Panc1 (cell line): ENCODE measurements at places on chromosomes 5 and 9.

DNA sequence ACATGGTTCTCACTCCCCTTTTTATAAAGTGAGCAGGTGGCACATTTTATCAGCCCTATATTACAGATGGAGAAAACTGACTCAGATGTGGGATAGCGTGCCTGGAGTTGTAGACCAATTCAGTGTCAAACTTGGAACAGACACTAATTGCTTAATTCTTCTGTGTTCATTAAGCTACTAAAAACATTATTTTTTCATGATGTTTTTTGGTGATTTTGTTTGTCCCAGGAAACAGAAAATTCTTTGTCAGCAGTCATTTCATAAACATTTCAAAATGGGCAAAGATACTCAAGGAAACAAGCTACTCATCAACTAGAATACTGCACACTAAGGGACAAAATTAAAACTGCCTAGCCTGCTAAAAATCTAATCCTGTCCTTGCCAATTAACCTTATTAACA, 2.2 kb downstream of the ABHD17B start:
- H3K27ac ChIP-seq: peak overlapping the region; percentile 82; the same call in 1 of the 2 replicates
- H3K4me3 ChIP-seq: peak overlapping the region; percentile 97; the same call in 1 of the 2 replicates
- DNase-seq: no peak
- peaks cover 12% of the 10 kb centered on the region; the same call in 1 of the 2 replicates for H3K36me3 ChIP-seq
- peaks cover 9% of the 10 kb centered on the region; the same call in 1 of the 2 replicates for H3K4me1 ChIP-seq

GRCh38 chr9:136090056-136090735, 4.9 kb downstream of the NACC2 start:
- no peak overlapping the region for H3K4me3 ChIP-seq
- H3K27me3 ChIP-seq: no peaks in the 10 kb centered on the region

DNA sequence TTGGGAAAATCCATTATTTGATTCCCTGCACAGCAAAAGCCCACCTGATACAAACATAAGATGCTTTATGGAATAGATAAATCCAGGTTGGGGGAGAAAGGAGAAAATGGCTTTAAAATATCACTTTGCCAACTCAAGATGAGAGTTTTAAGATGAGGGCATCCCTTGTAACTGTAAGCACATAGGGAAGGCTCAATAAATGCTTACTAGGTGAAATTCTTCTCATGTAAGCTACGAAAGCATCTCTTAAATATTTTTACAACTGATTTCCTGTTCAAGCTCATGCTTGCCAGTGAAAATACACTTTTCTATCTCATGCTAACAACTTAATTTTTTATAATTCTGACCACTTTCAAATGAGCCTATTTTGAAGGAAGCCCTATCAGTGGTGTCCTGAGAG, 11.5 kb downstream of the CDH6 start:
- no peaks in the 10 kb centered on the region for H3K4me1 ChIP-seq
- H3K27me3 ChIP-seq: no peaks in the 10 kb centered on the region; the same call in 1 of the 2 replicates
- no peak overlapping the region for H3K4me3 ChIP-seq
- no peaks in the 10 kb centered on the region for H3K36me3 ChIP-seq
- no peak overlapping the region for H3K27ac ChIP-seq

GRCh38 chr5:91006713-91007112, 376.4 kb downstream of the ARRDC3 start:
- no peaks in the 10 kb centered on the region for H3K36me3 ChIP-seq
- H3K27me3 ChIP-seq: no peaks in the 10 kb centered on the region
- DNase-seq: no peak
- H3K4me3 ChIP-seq: no peak overlapping the region
- no peak overlapping the region for H3K27ac ChIP-seq
- no peaks in the 10 kb centered on the region for H3K4me1 ChIP-seq
